ENCODE measurements at places on chromosomes 16 and 17. TPM values are rescaled to one million over a fixed set of nuclear protein-coding genes. Genes with fewer than 3 reads are reported as not detected.

DNA sequence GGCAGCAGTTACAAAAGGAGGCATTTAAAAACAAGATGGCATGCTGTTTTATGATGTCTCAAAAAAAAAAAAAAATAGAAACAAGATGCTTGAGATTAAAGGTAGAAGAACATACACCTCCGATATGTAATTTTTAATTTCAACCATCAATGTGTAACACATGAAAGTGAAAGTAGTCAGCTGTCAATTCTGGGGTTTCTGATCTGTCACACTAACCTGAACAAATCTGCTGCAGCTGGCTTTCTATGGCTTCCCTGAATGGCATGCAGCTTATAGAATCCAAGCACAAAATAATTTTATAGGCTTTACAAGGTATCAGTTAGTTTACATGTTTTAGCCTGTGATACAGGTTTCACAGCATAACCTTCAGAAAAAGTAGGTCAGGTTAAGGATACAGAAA lies 13.5 kb downstream of the GLYR1 start:
- no peak for DNase-seq

DNA sequence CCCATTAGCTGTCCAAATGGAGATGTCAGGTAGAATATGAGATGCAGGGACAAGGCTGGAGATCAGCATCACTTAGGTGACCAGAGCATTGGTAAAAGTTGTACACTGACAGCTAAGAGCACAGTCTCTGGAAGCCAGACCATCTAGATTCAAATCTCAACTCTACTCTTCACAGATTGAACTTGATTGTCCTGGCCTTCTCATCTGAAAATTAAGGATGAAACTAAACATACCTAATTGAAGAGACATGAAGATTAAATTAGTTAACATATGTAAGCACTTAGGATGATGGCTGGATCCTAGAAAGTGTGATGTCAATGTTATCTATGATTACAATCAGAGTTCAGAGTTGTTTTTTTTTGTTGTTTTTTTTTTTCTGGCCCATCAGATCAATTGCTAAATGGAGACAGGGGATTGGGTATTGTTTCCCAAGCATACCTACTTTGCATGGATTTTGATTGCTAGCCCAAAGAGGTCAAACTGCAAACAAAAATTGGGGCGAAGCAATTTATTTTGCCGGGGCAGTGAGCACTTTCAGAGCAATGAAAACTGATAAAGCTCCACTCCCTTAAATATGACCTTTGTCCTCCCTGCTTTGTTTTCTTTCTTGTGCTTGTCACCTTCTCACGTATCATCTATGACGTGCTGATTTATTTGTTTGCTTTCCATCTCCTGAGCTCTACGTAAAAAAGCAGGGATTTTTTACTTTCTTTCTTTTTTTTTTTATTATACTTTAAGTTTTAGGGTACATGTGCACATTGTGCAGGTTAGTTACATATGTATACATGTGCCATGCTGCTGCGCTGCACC lies 217.6 kb upstream of the CPHXL start:
- no peak for DNase-seq

GRCh38 chr16:82011199-82011641 lies at the start of gene SDR42E1:
SDR42E1 (minus strand) TSS chr16:82011470; CDS start chr16:82000858, 10,612 bp downstream.
- no peak for DNase-seq

DNA sequence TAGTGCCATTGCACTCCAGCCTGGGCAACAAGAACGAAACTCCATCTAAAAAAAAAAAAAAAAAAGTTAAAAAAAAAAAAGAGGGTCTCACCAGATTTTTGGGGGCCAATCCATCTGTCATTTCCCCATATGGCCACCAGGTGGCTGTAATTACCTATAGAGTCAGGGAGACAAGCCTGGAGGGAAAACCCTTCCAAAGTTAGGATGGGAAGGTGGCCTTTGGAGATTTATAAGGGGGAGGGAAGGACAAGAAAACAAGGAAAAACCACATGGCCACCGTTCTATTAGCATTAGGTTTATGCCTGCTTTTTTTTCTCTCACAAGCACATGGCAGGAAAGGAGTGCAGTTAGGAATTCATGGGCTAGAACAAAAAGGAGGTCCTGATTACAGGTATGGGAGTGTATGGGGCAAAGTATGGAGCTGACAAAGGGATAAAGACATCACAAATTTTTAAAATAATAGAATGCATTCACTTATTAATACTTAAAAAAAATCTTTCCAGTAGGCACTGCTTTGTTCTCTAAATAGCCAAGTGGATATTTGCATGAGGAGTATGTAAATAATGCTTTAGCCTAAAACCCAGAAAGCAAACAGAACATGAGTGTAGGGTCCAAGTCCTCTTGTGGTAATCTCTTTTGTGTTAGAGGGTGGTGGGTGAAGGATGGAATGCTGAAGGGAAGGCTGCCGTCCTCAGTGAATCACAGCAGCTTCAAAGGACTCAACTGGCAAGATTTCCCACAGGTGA lies 5.1 kb downstream of the CYB5D1 start:
- peak; percentile 74 for DNase-seq

GRCh38 chr17:71948703-71949422 lies 172.0 kb upstream of the SOX9 start:
- DNase-seq, result no peak

DNA sequence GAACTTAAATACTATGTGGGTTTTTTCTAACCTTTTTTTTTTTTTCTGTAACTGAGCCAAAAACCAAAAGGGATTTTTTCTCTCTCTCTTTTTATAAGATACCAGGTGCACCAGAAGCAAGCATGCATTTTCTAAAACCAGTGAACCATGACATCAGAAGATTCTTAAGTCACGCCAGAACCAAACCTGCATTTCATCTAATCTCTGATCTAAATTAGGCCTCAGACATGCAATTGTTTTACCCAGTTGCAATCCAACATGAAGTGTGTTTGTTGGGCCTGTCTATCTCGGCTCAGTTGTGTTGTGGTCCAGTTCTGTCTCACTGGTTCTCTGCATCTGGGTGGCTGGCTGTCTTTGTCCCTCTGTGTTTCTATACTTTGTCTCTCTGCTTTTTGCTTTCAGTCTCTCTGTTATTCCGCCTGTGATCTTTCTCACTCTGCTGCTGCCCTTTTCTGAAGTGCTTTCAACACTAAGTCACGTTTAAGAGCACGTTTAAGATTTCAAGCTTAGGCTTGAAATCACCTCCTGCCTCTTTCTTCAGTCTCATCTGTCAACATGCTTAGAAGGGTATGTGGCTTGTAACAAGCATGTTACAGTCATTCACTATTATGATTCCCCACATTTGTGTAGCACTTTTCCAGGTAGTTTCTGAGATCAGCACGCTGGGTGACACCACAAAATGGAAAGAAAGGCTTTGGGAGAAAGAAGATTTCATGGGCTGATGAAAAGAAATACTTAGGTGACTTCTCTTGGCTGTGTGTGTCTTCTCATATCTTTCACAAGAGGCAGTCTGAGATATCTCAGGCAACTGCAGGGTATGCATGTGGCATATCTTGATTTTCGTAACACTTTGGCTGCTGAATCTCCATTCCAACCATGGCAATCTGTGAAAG lies 488.9 kb downstream of the SHISA9 start:
- DNase-seq, result no peak

The PPM1E gene
- 29.2 TPM for total RNA-seq

The PIK3R6 gene
- 0.54 TPM for total RNA-seq

DNA sequence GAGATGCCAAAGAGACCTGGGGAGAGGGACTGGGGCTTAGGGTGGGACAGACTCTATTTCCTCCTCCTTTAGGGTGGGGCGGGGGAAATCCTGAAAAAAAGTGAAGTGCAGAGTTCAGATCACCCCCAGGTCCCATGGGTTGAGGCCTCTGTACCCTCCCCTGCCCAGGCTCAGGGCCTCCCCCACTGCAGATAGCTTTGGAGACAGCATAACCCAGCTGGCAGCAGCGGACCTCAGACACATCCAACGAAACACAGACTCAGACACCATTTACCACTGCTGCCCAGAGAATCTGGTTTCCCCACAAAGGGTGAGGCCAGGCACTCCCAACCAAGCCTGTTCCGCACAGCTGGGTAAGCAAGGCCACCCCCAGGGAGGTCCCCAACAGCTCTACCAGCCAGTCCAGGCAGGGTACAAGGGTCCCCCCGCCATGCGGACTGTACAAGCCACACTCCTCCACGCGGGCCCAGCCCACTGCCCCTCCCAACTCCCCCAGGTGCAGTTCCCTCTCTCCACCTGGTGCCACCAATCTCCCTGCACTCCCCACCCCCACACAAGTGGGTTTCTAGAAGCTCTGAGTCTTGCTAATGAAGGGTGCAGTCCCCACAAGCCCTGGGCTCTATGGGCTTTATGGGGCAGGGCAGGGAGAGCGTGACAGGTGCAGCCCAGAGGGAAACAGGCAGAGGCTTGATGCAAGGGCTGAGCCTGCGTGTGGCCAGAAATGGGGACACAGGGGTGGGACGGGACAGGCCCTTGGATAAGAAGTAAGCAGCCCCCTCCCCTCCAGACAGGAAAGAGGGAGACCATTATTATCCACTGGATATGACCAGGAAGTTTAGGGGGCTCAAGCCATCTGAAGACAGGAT lies 8.9 kb downstream of the RHBDF2 start:
- DNase-seq, result no peak

The ABCC6 gene
- 0.18 TPM for total RNA-seq

- no peak for DNase-seq
Observed at GRCh38 chr16:64278196-64278595, 843.7 kb downstream of the CDH11 start.

DNA sequence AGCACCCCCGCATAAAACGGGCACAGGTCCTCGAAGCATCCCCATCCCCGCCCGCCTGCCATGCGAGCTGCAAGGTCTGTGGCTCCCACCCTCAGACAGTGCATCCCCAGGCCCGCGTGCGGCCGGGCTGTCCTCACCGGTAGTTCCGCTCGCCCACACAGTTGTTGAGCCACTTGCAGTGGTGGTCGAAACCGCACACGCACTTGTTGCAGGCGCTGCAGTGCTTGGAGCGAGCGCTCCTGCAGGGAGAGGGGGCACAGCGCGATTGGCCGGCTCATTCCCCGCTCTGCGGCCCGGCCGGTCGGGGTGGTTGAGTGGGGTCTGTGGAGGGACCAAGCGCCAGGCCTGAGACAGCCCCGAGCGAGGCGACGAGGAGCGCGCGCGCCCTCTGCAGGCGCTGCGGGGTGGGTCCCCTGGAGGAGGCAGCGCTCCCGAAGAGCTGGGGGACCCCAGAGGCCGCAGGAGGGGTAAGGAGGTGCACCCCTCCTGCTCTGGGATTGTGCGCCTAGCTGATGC lies 6.0 kb upstream of the TPPP3 start:
- no peak for DNase-seq

GRCh38 chr17:30376621-30377452 lies 1.9 kb upstream of the CPD start:
- no peak for DNase-seq

The TEX14 gene
- 0.54 TPM for total RNA-seq

DNA sequence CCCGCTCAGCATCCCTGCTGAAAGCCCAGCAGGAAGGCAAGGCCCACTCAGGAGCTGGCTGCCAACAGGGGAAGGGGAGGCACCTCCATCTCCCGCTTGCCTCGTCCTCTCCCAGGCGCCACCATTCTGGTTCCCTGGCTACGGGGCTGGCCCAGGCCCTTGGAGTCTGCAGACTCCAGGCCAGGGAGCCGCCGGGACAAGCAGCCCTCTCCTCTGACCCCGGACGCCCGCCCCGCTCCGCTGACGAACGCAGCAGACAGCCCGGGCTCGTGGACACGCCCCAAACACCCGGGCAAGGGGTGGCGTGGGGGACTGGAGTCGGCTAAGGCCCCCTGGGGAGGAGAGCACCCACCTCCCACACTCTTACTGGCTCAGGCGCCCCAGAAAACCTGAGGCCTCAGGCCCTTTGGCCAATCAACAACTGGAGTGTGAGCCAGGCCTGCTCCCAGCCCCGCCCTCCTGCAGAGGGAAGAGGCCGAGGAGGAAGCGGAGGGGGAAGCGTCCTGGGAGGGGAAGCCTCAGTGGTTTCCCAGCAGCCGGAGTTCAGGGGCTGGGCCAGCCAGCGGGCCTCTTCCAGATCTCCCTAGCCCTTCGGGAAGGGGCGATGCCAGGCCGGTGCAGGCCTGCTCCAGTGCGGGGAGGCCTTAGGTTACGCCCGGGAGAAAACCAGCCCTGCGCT lies 4.2 kb downstream of the MNT start:
- peak; percentile 56 for DNase-seq

The NTN1 gene
- 14.8 TPM for total RNA-seq

DNA sequence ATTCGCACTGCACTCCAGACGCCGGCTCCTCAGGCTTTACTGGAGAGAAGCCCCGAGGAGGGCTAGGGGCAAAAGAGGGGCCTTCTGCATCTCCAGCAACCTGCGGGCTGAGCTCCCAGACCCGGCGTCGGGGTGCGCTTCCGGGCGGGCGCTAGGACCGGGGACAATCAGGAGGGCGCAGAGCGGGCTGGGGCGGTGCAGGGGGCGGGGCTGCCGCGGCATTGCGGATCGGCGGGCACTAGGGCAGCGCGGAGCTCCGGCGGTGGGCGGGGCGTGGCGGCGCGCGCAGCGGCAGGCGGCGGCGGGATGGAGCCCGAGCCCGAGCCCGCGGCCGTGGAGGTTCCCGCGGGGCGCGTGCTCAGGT lies at the start of gene TSEN54:
Gene TSEN54 (plus strand): TSS at position 274 of the 364 bp plus-strand sequence. CDS start 33 bp downstream, at position 307.
- peak; percentile 96 for DNase-seq

The CX3CL1 gene
- 4.4 TPM for total RNA-seq

GRCh38 chr17:19718613-19719354 lies 2.4 kb upstream of the SLC47A2 start:
- no peak for DNase-seq

- no peak for DNase-seq
Observed at GRCh38 chr17:50766222-50767023, 895 bp downstream of the ANKRD40CL start.

DNA sequence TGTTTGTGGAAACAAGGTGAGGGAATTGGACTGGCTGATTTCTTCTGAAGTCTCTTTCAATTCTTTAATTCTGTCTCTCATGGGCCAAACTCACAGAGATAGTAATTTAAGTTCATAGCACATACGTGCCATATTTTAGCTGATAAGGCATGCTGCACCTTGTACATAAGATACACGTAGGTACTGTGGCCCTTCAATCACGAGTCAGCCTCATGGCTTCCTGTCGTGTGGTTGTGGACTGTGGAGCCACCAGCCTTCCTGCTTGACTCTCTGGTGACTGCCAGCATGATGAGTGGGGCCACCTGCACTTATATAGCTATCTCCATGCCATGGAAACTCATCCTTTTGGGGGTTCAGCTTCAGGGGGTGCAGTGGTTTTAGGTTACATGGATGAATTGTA lies 25.1 kb downstream of the KSR1 start:
- no peak for DNase-seq

DNA sequence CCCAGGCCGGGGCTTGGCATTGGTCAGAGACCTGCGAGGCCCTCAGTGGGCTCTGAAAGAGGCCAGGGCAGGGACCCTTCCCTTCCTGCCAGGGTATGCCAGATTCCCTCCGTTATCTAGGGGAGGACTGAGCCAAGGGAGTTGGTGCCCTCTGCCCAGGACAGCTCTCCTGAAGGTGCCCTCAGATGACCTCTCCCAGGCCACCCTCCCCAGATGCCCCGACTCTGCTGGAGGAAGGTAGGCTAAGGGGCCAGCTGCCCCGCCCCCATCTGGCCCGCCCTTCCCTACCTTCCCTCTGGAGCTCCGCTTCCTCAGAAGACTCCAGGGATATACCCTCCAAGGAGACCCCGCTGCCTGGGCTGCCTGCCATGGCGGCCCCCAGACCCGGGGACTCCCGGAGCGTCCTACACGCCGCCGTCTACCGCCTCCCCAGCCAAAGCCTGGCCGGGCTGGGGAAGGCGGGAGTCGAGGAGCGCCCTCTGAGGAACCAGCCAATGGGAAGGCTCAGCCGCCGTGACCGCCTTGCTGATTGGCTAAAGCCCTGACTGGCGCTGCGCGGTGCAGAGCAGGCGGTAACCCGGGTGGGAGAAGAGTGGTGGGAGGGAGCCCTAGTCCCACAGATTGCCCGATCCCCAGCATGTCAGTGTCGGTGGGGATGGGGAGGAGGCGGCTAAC lies 7.0 kb downstream of the MPP2 start:
- DNase-seq, result peak; percentile 95

The CCL3 gene
- total RNA-seq, result 4.9 TPM

Data from cerebellum (tissue), 4 donors.